GM04504 (cell line): ENCODE measurements at places on chromosomes 2 and 18.

DNA sequence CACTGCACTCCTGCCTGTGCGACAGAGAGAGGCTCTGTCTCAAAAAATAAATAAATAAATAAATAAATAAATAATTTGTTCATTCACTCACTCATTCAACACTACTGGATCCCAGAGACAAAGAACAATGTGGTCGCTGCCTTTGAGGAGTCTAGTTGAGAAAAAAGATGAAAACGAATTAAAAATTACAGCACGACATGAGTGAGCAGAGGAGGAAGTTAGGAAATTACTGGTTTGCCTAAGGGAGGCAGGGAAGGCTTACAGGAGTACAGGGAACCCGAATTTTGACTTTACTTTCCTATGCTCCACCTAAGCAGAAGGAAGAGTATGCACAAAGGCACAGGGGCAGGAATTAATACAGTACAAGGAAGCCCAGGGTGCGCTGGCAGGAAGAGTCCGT lies 4.2 kb upstream of the KCMF1 start:
- DNase-seq, result no peak

GRCh38 chr18:11496526-11497172 lies 112.7 kb upstream of the SLC35G4 start:
- no peak for DNase-seq

- no peak for DNase-seq
Observed at GRCh38 chr2:159106109-159106508, 137.7 kb downstream of the TANC1 start.

DNA sequence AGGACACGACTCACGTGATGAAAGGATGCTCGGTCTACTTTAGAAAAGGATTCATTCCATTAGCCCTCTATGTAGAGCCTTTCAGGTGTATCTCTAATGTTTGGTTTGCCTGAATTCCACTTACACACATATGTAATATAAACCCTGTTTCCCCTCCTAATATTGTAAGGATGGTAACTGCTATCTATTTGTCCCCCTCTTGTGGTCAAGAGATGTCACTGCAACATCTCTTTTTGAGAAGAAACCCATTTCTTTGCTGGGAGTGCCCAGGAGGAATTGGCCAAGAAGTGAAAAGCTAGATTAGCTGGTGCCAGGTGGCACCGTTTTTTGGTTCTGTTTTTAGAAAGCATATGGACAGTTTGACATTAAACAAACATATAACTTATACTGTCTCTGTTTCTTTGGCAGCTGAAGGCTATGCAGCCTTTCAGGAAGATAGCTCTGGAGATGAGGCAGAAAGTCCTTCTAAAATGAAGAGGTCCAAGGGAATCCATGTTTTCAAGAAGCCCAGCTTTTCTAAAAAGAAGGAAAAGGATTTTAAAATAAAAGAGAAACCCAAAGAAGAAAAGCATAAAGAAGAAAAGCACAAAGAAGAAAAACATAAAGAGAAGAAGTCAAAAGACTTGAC lies 41.2 kb downstream of the RALBP1 start:
- no peak for DNase-seq

DNA sequence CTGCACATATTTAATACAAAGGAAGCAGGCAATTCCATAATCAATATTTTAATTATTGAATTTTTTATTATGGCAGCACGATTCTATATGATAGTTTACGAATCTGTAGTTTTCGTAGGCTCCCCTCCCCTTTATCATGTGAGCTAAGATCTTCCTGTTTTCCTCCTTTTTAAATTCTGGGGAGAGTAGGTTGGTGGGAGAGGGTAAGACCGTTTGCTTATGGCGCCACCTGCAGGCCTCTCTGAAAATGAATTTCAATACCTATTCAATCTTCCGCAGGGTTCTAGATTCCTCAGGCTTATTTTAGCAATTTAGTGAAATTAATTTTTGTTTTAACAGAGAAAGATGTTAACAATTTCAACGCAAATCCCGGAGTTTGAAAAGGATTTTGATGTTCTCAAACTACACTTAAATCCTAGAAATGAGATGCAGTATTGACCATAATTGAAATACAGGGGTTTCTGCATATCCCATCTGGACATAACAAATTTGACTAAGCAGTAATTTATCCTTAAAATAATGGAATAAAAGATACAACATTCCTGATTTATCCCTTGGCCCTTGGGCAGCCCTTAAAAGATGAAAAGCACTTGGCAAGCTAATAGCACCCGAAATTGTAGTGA lies 12.8 kb upstream of the GBX2 start:
- DNase-seq, result no peak

DNA sequence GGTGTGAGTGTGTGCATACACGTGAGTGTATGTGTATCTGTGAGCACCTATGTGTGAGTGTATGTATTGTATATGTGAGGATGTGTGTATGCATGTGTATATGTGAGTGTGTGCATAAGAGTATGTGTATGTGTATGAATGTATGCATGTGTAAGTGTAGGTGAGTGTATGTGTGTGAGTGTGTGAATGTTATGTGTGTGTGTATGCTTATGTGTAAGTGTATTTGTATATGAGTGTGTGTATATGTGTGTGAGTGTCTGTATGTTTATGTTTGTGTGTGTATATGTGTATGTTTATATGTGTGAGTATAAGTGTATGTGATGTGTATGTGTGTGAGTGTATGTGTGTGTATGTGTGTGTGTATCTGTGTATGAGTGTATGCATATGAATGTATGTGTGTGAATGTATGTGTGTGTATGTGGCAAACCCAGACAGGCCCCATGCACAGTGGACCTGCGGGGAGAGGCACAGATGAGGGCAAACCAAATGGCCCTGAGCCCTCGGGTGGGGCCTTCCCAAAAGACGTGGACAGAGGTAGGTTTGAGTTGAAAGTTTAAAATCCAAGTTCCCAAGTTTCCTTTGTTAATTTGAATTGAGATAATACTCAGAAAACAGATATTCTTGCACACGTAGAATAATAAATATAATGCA lies 51.5 kb downstream of the EDAR start:
- no peak for DNase-seq

GRCh38 chr2:237143676-237144440 lies 58.2 kb downstream of the COPS8 start:
- DNase-seq, result peak; percentile 57

DNA sequence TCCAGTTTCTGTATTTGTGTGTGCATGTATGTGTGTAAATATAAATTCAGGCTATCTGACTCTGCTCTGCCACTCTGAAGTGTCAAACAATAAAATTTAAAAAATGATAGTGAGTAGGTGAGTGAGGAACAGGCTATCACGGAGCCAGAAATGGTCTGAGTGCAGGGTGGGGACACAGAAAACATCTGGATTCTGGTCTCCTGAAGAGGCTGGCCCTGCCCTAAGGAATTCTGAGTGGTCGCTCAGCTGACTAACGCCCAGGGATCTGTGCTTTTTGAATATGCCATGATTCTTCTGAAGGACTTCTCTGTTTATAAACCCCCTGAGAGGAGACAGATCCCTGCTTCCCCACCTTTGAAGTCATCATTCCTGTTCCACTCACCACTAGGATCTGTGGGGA lies 353.9 kb upstream of the GYPC start:
- DNase-seq, result no peak

GRCh38 chr2:172484706-172485105 lies 57.3 kb downstream of the ITGA6 start:
- no peak for DNase-seq

GRCh38 chr18:10020171-10020570 lies 106.4 kb downstream of the VAPA start:
- no peak for DNase-seq

DNA sequence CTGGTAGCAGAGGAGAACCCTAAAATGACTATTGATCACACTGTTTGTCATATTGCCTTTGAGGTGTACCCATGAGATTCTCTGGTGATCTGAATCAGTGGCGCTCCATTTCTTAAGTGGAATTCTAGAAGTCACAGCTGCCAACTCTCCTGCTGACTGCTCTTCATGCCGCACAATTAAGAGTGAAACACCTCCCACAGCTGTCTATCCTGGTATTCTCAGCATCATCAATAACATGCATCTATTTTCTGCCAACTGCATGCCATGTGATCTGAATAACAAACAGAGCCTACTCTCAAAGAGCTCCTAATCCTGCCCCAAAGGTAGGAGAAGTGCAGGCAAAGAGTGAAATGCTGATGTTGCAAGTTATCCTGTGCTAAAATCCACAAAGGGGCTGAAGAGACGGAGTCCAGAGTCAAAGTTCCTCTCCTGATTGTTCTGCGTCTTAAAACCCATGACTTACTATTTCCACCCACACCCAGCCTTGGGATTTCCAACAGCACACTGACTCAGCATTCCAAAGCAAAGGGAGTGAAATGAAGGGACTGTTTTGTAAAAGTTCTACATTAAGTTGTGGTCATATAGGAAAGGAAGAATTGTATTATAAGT lies 13.7 kb upstream of the DAPL1 start:
- DNase-seq, result no peak

DNA sequence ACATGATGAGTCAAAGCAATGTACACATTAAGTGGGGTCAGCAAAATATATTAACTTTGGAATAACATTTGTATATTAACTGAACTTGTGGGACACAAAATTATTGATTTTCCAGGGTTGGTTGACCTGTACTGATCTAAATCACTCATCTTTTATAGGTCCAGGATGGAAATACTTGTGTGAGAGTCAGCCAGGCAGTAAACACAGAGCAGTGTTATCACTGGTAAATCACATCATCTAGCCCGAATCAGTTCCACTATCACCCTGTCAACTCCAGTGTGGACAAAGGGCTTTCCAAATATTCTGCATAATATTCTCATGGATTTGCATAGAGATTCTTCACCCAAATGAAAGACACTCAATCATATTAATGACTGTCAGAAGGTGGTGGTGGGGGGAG lies 295.7 kb downstream of the LRP1B start:
- no peak for DNase-seq

GRCh38 chr18:43919551-43919950 lies 642.3 kb upstream of the SYT4 start:
- DNase-seq, result no peak

DNA sequence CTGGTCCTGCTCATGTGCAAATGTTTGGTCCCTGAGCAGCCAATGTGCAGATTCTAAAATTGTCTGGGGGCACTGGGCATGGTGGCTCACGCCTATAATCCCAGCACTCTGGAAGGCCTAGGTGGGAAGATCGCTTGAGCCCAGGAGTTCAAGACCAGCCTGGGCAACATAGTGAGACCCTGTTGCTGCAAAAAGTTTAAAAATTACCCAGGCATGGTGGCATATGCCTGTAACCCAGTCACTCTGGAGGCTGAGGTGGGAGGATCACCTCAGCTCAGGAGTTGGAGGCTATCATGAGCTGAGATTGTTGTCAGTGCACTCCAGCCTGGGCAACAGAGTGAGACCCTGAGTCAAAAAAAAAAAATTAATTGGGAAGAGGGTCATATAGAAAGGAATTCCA lies 5.1 kb downstream of the LIPG start:
- DNase-seq, result no peak

GRCh38 chr2:180202467-180202951 lies 195.4 kb upstream of the CWC22 start:
- DNase-seq, result peak; percentile 60

- no peak for DNase-seq
Observed at GRCh38 chr2:170146784-170147183, 31.2 kb upstream of the MYO3B start.

DNA sequence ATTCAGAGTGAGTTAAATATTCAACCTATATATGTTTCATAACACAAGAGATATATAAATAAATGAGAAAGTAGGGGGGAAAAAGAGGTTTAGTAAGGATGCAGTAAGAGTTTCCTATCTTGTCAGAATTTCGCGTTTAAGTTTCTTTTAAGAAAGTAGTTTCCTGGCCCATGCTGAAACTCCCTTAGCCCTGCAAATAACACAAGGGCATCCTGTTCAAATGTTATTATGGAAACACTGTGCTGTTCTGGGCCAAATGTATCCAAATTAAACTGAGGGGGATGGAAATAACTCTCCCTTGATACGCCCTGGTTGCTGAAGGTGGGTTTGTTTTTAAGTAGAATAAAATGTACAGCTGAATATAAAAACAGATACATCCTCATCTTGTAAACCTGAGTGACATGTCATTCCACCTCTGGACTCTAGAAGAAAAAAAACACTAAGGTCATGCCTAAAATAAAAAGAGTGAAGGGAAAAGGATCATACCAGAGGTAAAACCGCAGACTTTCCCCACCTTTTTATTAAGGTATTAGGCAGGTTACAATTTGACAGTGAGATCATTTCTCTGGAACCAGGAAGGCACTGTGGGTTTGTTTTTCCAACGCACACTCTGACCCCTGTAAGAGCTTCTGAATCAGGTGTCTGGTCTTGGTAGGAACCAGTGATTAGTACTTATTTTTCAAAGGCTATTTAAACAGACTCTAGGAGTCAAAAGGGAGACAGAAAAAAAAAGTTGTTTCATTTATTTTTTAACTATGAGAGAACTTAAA lies 16.7 kb downstream of the BCL2 start:
- no peak for DNase-seq

GRCh38 chr2:168798888-168799410 lies 3.5 kb upstream of the NOSTRIN start:
- DNase-seq, result no peak

DNA sequence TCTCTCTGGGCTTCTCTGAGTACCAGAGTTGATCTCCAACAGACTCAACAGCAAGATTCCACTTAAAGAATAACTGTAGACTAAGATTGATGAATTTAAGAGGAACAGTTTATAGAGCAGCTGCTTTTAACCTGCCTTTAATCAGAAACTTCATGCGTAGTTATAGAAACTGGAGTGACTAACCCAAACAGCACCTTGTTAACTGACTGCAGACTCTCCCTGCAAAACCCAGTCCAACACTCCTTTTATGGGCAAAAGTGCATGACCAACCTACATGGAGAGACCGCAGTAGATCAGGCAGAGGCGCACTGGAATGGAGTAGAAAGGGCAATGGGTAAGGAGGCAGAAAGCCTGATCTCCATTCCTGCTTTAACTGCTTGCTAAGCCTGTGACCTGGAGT lies 110.6 kb downstream of the NRP2 start:
- DNase-seq, result no peak

GRCh38 chr2:102789349-102790090 lies 27.7 kb downstream of the TMEM182 start:
- no peak for DNase-seq

DNA sequence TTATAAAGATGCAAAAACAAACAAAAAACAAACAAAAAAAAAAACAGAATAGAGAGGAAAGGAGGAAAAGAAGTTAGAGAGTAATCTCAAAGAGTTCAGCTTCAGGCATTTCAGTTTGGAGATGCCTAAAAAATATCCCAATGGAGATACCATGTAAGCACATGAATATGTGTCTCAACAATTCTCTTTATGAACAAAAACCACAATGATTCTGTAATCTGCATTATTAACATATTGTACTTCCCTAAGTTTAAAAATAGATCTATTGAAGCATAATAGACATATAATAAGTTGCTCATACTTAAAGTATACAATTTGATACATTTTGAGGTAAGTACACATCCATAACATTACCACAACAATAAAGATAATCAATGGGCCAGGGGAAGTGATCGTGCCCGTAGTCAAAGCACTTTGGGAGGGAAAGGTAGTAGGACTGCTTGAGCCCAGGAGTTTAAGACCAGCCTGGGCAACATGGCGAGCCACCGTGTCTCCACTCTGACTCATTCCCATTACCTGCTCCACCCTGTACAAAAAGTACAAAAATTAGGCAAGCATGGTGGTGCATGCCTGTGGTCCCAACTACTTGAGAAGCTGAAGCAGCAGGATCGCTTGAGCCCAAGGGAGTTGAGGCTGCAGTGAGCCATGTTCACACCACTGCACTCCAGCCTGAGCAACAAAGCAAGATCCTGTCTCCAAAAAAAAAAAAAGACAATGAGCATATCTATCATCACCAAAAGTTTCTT lies 158.9 kb downstream of the ATAD2B start:
- DNase-seq, result no peak

GRCh38 chr2:237541243-237541642 lies 25.1 kb upstream of the PRLH start:
- DNase-seq, result no peak
